ENCODE measurements at places on chromosomes 12 and 14.

- DNase-seq, result peak; percentile 33
Observed at GRCh38 chr12:57086493-57087009, 2.4 kb upstream of the NAB2 start.

DNA sequence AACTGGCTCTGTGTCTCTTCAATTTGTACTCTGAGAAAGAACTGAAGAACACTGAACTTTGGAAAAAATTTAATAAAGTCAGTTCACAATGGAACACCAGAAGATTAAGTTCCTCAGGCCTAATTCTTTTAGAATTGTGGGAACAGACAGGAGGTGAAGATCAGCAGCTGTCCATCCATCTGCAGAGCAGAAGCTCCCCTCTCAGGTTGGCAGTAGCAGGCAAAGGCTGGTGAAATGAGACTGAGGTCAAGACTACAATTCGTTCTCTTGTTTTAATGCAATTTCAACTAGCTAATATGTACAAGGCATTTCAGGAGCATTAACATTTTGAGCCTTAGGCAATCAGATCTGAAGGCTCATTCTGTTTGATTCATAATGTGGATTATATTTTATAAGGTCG, 10.3 kb upstream of the TRHDE start:
- DNase-seq, result no peak

GRCh38 chr14:102187044-102187443, 47.3 kb downstream of the WDR20 start:
- no peak for DNase-seq

DNA sequence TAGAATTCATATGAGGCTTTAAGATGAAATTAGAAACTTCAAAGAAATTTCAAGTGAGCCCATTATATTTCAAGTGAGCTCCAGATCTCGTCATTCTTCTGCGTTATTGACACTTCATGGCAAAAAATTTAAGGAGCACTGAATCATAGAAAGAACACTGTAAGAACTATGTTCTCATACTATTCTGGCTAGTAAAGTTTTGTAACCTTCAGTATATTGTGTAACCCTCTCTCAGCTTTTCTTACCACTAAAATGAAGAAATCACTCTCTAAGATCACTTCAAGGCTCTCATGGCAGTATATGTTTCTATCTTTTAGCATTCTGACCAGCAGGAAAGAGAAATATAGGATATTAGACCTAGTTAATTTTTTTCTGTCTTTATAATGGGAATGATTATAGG, 6.3 kb downstream of the GPHN start:
- no peak for DNase-seq

DNA sequence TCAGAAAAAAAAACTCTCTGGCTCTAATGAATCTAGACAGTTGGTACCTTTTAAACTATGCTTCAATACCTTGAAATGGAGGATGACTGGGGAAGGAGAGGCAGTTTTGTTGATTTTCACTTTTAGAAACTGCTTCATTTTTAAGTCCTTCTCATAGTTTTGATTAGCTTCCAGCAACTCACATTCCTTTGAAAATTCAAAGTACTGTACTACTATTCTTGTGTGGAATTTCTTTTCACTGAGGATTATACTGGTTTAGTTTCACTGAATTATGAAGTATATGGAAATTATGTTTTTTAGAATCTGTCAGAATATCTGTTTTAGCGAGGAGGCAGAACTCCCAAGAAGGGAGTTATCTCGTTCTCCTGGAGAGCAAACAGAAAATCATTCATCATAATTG, 116.3 kb downstream of the TGFB3 start:
- DNase-seq, result no peak

DNA sequence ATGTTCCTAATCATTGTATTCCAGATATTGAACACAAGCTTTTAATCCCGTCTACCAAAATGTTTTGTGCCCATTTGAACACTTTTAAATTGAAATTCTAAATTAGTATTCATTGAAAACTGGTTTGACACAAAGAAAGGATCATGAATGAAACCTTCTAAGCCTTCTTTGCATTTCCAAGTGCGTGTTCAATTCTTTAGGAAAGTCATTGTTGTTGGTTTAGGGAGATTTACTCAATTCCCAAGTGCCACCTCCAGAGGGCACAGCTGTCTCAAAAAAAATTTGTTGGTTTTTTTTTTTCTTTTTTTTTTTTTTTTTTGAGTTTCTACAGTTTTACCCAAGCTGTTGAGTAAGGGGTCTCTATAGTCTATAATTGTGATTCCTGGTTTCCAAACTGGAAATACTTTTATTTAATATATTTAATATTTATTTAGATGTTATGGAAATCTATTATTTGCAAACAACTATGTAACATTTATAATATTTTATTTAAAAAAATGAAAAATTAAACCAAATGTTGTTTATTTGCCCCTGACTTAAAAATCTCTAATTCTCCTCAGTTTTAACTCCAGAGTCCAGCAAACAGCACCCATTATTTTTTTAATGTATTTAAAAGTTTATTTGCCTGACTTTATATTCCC, 79.9 kb downstream of the NEDD1 start:
- no peak for DNase-seq

DNA sequence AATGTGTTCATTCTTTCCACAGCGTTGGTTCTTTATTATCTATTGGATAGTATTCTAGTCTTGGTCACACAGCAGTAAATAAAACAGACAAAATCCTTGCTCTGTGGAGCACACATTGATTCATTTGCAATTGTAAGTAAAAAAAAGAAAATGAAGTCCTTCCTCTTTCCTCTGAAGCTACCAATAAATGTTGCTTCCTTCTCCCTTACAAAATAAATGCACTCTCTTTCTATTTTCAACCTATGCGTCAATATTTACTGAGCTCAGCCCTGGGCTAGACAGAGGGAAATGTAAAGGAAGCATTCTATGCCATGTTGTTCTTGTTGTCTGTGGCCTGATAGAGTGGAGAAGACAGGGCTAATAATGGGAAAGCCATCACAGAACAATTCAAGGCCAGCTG, 2.9 kb downstream of the ABHD12B start:
- no peak for DNase-seq

GRCh38 chr14:68501171-68501570, 291.7 kb downstream of the ZFP36L1 start:
- no peak for DNase-seq

DNA sequence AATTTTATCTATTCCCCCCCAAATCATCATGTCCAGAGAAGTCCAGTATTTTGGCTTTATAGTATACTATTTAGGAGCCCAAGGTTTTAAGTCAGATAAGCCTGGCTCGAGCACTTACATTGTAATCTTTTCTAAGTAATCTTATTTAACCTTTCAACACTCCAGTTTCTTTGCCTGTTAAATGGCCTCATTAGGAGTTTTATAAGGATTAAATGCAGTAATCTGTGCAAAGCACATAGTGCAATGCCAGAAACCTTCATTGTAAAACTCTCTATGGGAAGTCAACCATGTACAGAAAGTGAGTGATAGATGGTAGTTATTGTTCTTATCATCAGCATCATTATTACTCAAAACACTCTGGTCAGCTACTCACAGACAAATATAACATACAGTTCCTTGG, 1330.4 kb downstream of the SLC16A7 start:
- no peak for DNase-seq

DNA sequence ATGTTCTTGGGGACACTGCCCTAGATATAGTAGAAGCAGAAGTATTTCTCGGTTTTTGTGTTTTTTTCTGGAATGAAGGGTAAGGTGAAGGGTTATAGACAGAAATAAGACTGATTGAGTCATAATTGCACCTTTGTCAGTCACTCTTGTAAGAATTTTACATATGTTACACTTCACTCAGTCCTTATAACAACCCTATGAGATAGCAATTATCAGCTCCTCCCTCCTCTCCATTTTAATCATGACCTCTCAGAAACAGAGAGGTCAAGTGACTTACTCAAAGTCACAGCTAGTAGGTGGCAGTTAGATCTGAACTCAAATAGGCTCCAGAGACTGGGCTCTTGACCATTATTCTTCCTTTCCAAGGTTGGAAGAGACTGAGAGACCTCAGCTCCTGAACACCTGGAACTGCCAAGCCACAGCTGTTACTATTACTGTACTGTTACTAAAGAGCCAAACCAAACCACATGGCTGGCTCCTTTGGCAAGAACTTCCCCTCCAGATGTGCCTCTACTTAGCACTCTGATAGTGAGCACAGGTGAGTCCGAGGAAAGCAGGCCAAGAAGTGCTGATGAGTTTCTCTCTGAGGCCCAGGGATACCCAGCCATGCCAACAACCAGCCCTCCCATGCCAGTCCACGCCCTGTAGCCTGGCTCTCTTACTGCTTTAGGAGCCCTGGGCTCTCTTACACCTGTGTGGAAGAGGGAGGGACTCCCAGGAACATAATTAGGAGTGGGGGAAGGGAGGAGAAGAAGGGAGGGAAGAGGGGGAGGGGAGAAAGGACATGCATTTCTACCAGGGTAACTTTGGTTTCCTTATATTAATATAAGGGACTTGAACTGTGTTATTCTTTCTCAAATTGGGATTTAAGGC, 121.3 kb downstream of the CRADD start:
- DNase-seq, result no peak

DNA sequence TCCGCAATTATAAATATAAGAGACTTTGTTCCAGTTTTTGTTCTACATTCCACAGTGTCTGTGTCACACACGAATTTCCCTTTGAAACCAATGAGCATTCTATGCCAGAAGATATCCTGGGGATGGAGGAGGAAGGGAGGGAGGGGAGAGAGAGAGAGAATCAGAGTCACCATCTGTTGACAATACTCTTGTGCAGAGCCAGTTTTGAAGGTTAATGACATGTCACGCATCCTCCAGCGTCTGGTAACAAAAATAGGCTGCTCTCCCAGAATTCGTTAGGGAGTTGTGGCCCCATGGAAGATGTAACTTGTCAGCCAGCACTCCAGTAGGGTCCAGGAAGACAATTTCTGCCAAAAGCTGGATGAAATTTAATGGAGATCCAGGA, 213.5 kb upstream of the KRR1 start:
- no peak for DNase-seq

DNA sequence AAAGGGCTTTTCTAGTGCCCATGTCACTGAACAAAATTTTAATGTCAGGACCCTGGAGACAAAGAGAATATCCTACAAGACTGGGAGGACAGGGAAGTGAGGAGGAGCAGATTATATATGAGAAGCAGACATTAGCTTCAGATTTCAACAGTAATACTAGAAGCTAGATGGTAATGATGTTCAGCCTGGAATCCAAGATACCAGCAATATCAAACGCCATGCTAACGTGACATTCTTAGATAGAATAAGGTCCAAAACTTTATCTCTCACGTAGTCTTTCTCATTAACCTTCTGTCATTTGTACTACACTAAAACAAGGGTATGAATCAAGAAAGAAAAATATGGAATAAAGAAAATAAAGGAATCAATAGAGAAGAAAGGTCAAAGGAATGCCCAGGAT, 18.7 kb downstream of the SOS2 start:
- DNase-seq, result no peak

DNA sequence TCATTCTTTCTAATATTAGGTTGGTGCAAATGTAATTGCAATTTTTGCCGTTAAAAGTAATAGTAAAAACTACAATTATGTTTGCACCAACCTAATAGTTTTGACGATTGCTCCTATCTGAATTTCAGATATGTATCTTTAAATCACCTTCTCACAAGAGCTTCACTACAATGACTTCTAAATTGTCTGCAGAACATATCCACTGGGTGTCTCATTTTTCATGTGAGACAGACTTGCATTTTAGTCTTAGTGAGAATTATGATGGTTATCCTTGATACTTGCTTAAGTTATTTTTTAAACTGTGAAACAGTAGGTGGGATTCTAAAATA, 84.6 kb downstream of the ITPR2 start:
- DNase-seq, result no peak

- no peak for DNase-seq
Observed at GRCh38 chr14:33814010-33814409, 136.9 kb downstream of the EGLN3 start.

GRCh38 chr14:99282261-99283050, 10.5 kb upstream of the BCL11B start:
- no peak for DNase-seq

- DNase-seq, result no peak
Observed at GRCh38 chr12:122423258-122424165, 1.0 kb upstream of the CLIP1 start.

GRCh38 chr14:53126731-53127130, 26.4 kb downstream of the DDHD1 start:
- DNase-seq, result no peak

- no peak for DNase-seq
Observed at GRCh38 chr14:79740066-79740601, 471.2 kb downstream of the DIO2 start.

GRCh38 chr14:90976101-90976500, 84.3 kb downstream of the RPS6KA5 start:
- no peak for DNase-seq

GRCh38 chr14:89067293-89067972, 243.0 kb downstream of the TTC8 start:
- no peak for DNase-seq

- DNase-seq, result no peak
Observed at GRCh38 chr14:105340821-105341733, 26.5 kb downstream of the PACS2 start.

DNA sequence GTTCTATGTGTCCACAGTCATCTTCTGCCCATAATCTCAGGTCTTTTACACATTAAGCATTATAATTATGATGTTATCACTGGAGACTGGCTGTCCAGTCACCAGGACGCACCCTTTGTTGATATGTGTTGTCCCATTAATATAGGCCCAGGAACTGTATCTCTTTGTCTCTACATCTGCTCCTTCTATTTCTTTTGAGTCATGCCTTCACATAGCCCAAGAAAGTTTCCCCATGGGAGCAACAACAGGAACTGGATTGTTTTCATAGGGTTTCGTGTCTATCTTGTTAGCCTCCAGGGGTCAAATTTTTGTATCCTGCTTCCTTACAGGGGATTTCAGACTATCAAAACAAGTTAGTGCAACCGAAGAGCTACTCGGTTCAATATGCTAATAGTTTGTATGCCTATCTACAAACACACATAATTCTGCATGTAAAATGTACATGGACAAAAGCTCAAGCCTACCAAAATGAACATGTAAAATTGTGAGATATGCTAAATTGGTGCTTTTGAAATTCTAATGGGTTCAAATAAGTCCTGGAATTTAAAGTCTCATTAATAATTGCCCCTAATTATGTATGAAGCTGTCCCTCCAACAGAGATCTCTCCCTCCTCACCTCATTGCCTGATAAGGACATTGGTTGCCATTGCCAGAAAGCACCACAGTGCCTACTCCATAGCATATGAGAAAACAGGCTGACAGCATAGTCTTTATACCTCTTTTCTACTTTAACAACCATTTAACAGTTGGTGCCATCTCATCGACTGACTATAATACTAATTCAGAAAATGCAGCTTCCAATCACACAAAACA, 99.8 kb upstream of the DIO2 start:
- DNase-seq, result no peak

GRCh38 chr14:71651228-71651627, 281.0 kb upstream of the RGS6 start:
- no peak for DNase-seq

GRCh38 chr12:7351177-7351576, 47.3 kb downstream of the ACSM4 start:
- no peak for DNase-seq

Data from effector CD4-positive, alpha-beta T cell (primary cell).